ENCODE measurements at places on chromosomes 5 and 9.

GRCh38 chr9:136323371-136323789 lies 4.0 kb upstream of the GPSM1 start:
- no peak for DNase-seq

- DNase-seq = peak; percentile 27
Observed at GRCh38 chr5:115418788-115419187, 122.3 kb upstream of the CCDC112 start.

GRCh38 chr9:16062542-16063240 lies 509.8 kb downstream of the CCDC171 start:
- DNase-seq = no peak

DNA sequence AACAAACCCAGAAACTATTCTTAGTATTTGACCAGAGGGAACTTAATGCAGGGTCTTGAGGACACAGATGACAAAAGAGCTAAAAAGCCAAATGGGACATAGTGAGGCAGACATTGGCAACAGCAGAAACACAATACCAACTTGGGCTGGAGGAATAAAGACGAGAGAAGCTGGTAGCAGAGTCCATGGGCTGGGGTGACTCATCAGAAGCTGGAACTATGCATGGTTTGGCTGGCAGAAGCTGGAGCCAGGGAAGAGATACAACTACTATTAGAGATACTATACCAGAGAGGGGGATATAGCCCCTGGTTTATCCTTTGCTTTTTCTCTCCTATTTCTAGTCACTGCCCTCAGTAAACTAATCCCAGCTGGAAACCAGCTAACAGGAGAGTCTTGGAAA lies 29.2 kb upstream of the DPYSL3 start:
- DNase-seq = no peak

DNA sequence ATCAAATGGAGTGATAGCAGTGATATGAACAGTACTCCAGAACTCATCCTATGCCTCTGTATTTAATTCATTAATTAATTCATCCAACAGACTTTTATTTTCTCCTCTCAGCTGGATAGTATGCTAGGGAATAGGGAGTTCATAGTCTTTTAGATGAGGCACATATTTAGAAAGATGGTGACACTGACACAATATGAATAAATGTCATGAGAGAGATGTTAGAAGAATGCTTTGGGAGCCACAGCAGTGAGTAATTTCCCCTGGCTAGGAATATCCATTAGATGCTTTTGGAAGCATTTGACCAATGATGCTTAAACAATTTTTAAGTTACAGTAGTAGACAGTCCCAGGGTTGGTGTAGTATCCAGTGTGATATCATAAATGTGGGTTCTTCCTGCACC lies 428.7 kb upstream of the SGCD start:
- no peak for DNase-seq

DNA sequence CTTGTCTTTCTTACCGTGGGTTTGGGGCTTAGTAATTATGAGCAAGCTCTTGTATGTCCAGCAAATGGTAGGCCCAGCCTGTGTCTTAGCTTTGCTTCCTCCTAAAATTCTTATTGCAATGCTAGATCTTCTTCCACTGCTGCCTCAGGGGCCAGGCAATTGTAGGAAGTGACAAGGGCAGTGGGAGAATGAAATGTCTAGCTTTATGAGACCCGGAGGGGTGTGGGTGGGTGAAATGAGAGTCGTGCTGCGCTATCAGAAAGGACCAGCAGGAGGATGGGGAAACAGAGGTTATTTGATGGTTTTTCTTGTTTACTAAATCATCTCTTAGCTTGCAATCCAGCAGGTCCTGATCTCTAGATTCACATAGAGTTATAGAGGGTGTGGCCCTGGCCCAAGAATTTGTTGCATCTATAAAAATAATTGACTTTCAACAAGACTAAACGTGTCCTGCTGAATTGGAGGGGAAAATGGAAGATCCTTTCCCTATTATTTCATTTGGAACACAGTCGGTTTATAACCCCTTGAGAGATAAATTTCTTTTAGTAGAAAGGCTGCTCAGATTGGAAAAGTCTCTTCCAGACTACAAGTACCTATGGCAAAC lies 43.7 kb downstream of the ZNF366 start:
- no peak for DNase-seq

DNA sequence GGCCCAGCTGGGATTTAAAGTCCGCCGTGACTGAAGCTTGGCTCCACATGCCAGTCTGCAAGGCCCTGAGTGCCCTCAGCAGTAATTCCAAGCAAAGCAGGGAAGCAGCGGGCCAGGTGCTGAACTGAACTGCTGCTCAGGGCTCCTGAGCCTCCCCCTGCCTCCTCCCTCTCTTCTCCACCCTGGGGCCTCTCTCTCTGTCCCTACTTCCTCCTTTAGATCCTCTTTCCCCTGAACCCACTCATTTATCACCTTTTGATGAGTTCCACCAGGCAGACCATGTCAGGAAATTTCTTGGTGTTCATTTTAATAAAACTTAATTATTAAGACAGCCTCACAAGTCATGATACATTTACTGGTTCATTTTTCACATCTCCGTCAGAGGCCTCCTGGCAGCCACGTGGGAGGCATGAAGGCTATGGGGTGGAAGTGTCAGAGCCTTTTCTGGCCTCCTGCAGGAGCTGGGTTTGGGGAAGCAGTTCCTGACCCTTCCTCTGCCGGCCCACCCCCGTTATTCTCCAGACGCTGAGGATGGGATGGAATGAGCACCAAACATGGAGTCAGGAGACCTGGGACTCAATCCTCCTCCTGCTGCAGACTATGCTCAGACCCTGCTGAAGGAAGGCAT lies 32.2 kb upstream of the KCNIP1 start:
- DNase-seq = no peak

- no peak for DNase-seq
Observed at GRCh38 chr9:87601176-87601575, 103.5 kb downstream of the DAPK1 start.

- DNase-seq = no peak
Observed at GRCh38 chr9:108874058-108874788, 12.2 kb downstream of the ACTL7A start.

DNA sequence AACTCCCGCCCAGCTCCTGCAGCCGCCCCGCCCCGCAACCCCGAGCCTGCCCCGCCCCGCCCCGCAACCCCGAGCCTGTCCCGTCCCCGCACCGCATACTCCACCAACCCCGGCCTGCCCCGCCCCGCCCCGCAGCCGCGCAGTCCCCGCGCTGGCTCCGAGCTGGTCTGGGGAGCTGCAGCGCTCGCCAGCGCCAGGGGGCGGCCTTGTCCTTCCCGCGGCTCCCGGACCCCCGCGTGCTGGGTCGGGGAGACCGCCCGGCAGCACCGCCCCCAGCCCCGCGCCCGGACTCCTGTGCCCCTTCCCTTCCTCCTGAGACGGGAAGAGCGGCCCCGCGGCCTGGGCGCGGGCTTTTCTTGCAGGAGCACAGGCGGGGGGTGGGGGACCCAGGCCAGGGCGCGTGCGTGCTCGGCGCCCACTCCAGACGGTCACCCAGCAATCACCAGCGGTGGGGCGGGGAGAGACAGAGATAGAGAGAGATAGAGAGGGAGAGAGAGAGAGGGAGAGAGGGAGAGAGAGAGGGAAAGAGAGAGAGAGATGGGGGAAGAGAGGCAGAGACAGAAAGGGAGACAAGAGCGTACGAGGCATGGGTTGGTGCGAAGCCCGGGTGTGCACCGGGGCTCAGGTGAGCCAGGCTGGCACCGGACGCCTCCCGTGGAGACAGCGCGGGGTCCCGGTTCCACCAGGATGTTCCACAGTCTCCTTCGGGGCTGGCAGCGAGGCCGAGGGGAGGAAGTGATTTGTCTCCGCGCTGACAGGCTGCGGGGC lies 14.7 kb upstream of the TMEM250 start:
- peak; percentile 67 for DNase-seq

DNA sequence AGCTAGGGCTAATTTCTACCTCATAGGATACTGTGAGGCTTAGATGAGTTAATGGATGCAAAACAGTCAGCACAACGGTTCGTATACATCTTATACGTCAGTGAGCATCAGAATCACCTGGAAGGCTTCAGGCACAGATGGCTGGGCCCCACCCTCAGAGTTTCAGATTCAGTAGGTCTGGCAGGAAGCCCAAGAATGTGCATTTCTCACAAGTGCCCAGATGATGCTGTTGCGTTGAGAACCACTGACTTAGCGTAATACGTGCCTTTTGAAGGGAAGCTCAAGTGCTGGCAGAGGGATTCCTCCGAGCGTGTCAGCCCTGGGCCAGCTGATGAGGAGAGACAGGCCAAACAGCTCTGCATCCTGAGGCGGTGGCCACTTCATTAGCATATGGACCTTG lies 117.1 kb upstream of the WWC1 start:
- no peak for DNase-seq

DNA sequence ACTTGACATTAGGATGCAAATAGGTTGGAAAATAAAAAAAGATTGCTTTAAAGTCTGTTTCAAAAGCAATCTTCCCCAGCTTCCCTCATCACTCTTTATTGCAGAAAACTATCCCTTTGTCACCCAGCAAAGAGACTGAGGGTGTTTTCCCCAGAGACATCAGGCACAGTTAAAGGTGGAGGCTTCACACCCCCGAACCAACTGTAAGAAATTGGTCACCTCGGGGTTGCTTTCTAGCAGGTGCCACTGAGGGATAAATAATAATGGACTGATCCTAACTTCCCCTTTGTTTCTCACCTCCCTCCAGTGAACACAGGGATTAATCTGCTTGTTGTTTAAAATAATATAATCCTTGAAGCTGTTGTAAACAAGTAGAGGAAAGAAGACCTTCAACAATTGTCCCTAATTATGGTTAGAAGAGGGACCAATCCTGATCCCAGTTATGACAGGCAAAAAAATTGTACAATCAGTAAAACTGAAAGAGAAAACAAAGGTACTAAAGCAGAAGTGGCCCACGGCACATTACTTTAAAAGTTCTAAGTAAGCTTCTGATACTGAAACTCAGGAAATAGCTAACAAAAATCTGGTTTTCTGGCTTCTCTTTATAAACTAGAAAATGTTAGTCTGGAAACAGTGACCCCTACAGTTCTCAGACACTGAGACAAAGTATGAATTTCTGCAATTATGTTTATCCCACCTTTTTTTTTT lies 6.6 kb upstream of the PCSK1 start:
- no peak for DNase-seq

DNA sequence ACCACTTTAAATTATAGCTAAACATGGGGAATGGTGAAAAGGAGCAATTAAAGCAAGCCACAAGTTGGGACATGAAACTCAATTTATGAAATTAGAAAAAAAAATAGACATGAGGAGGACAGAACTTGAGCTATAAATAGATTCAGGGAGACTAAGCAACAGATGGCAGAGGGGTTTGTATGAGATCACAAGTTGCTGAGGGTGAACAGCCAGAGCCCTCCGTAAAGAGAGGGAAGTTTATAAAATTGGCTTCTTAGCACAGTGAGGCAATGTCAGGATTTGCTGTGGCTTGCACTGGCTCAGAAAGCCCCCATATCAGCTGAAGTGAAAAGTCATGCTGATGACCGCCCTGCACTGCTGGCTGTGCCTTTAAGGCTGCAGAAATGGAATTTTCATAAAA lies 443.4 kb upstream of the CD180 start:
- DNase-seq = no peak

GRCh38 chr5:113197456-113198200 lies 221.0 kb downstream of the DCP2 start:
- no peak for DNase-seq

- no peak for DNase-seq
Observed at GRCh38 chr9:137395666-137396010, 27.3 kb downstream of the EXD3 start.

- no peak for DNase-seq
Observed at GRCh38 chr5:122291000-122291901, 20.8 kb upstream of the SNCAIP start.

DNA sequence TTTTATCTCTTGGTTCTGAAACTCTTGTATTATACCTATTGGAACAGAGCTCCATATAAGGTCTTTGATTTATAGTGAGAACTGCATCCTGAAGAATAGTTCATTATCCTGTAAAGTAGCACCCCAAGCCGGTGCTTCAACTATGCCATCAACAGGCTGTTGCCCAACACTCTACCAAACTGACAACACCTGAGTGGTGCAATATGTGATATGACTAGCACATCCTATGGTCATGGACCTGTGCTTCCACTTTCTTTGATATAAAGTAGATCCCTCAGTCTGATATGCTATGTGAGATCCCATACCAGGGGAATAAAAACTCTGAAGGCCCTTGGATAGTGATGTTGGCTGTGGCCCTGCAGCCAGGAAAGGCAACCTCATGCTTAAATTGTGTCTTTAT lies 15.8 kb downstream of the CSF2 start:
- DNase-seq = no peak

Data from activated CD4-positive, alpha-beta T cell treated with anti-CD3 and anti-CD28 coated beads, Interleukin-2, amount 10 ng/mL, durations not matched to agents 24 days and 14 days (primary cell).